ENCODE measurements at places on chromosomes 12 and 14.
A peak's percentile ranks its signal among the peaks of the same experiment; 100 is the strongest.

DNA sequence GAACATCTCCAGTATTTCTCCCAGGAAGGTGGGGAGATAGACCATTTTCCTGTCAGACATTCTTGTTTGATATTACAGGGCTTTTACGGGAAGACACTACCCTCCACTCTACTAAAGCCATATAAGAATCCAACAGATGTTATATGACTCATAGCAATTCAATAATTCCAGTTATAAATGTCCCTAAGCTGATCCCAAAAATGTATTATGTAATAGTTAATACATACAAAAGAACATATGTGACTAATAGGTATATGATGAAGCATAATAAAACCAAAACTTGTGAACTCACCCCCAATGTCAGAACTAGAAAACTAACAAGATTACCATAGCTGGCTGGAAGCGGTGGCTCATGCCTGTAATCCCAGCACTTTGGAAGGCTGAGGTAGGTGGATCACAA lies 84.2 kb downstream of the EFCAB11 start:
- no peak for DNase-seq

GRCh38 chr14:94005324-94006073 lies 8.4 kb downstream of the CCDC197 start:
- DNase-seq = no peak

DNA sequence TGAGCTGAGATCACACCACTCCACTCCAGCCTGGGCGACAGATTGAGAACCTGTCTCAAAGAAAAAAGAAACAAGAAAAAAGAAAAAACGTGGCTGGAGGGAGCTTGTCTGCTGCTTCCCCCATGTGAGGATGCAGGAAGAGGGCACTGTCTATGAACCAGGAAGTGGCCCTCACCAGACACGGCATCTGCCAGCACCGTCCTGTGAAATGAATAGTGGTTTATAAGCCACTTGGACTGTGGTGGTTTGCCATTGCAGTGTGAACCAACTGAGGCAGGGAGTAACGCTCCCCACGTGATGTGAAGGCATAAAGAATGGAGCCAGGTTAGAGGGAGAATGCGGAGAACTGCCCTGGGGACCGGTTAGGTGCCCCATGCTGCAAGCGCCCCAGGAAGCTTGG lies 4.5 kb upstream of the BRF1 start:
- no peak for DNase-seq

DNA sequence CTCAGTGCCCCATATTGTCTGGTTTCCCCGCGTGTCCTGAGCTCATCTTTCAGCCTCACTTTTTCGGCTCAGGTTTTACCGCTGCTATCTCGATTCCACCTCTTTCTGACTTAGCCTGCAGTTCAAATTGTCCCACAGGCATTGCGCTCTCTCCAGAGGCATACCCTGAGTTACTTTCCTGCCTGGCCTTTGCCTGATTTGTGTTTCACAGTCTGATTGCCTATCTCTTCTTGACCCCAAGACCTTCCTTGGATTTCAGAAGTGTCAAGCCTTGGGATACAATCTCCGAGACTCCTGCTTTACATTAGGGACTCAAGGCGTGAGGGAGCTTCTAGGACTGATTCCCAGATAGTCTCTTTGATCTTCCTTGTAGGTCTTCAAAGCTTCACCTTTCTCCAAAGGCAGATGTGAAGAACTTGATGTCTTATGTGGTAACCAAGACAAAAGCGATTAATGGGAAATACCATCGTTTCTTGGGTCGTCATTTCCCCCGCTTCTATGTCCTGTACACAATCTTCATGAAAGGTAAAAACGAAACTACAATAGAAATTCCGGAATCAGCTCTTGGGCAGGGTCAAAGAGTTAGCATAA lies 629 bp downstream of the LETMD1 start:
- no peak for DNase-seq

- DNase-seq = no peak
These were observed 10.0 kb downstream of the VRTN start for GRCh38 chr14:74358176-74358829.

GRCh38 chr14:105485739-105486162 lies 935 bp upstream of the CRIP1 start:
- no peak for DNase-seq

DNA sequence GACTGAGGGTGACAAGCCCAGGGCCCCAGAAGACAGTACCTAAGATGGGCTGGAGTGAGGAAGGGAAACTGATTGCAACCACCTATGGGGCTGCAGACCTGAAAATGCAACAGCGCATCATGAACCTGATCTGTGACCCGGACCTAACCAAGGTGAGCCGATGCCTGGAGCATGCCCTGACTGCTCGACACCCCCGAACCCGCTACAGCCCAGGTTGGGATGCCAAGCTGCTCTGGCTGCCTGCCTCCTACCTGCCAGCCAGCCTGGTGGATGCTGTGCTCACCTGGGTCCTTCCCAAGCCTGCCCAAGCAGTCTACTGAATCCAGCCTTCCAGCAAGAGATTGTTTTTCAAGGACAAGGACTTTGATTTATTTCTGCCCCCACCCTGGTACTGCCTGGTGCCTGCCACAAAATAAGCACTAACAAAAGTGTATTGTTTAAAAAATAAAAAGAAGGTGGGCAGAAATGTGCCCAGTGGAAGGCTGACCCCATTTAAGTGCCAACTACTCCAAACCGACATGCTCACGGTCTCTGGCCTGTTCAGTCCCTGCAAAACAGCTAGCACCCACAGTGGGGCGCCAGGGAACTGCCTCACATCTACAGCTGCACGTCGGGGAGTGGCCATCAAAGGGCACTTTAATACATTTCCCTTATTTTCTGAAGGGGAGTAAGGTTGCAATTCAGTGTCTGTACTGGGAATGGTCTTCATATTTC lies 4.2 kb downstream of the RDH5 start:
- peak; percentile 86 for DNase-seq

- no peak for DNase-seq
These were observed 61.8 kb downstream of the PIK3C2G start for GRCh38 chr12:18323159-18323558.

DNA sequence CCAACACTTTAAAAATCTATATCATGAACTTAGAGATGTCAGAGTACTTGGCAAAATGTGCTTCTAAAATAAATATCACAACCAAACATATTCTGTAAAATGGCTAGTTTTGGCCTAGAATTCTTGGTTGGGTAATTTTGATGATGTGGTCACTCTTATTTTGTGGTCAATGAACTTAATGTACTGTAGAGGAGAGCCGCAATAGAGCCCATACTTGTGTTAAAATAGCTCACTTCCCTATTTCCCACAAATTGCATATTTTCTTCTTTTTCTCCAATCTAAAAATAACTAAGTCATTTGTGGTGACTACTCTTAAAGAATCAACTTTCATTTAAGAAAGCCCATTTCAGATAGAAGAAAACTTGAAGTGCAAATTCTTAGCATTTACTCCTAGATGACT lies 619.4 kb downstream of the CCER1 start:
- DNase-seq = no peak

GRCh38 chr12:67676624-67677023 lies 28.1 kb downstream of the DYRK2 start:
- DNase-seq = no peak

DNA sequence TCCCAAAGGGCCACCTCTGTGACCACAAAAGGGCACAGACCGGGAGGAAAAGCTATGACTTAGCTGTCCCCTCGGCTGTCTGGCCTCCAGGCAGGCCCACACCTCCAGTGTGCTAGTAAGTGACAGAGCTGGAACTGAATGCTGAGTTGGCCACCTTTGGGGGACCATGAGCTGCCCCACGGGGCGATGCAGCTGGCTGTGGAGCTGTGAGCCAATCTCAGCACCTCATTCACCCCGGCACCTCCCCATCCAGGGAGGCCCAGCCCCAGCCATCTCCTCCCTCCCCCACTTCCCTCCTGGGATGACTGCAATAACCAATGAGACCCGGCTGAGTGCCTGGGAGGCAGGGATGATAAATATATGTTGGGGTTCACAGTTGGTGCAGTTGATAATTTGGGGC lies 12.2 kb upstream of the TESC start:
- DNase-seq = no peak

- DNase-seq = no peak
These were observed 105.2 kb upstream of the SYT1 start for GRCh38 chr12:78759367-78759766.

- no peak for DNase-seq
These were observed 275.9 kb downstream of the FBXL14 start for GRCh38 chr12:1318327-1319031.

DNA sequence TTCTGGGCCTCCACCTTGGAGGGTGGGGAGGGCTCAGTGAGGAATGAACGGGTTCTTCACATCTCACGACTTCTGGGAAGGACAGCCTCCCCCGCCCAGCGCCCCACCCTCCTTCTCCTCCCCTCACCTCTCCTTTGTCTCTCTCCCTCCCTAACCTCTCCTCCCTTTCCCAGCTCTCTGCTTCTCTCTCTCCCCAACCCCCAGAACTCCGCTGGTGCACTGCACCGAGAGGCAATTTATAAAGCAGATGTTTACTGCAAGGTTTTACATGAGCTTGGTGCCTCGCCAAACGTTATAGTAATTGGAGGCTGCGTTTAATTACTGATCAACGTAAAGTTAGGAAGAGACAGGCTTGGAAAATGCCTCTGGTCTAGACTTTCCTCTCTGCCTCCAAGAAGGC lies 42.9 kb upstream of the FAM222A start:
- no peak for DNase-seq

DNA sequence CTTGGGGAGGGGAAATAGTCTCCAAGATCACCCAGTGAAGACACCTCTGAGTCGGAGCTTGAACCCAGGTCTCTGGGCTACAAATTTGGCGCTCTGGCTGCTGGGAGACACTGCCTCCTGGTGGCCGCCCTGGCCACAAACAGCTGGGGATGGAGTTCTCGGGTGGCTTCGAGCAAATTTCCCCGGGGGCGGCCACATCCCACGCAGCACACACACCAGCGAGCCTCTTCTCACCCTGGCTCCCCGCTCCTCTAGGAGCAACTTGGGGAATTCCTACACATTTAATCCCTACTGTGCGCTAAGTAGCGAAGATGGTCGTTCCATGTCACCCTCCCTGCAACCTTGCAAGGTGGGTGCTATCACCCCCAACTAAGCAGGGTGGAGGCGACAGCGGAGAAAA lies 66.2 kb upstream of the BEGAIN start:
- no peak for DNase-seq

DNA sequence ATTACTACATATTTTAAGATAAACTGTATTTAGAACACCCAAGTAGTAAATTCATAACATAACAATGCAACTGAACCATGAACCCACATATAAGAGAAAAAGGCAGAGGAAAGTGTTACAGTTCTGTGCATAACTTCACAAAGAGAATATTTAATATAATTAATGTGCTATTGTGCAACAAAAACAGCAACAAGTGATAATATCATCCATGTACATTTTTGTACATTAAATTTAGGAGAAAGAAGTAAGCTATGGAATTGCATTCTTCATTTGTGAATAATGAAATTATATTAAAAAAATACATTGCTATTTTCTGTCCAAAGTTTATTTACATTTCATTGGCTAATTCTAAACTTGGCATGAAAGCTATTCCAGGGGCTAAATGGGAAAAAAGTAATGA lies 72.6 kb downstream of the PLEKHG7 start:
- no peak for DNase-seq

DNA sequence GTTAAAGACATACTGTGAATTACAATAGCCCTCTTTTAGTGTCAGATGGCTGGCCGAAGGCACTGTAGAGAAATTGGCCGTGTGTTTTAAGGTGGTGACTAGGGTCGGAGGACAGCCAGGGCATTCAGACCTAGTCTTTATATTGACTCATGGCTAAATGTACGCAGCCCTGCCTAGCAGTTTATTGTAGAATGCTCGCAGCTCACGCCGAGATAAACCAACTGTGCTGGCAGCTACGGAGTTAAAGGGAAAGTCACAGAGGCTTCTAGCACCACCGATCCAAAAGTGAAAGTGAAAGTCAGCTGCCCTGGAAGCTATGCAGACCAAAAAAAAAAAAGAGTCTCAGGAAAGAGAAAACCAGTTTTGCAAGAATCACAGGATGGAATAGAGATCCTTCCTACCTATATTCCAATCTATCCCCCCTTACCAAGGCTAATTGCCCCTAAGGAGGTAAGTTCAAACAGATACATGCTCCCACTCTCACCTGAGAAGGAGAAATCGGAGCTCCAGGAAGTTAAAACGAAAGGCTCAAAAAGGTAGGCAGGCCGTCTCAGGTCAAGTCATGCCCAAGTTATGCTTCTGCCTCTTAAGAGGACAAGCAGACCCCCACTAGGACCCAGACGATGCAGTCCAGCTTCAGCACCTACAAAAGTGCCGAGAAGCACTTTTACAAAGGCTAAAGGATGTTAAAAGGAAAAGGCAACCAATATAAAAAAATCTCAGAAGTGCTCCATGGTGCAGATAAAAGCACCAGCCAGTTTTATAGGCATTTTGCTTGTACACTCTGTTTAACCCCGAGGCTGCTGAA lies 24.8 kb downstream of the KLRK1 start:
- DNase-seq = peak; percentile 77

DNA sequence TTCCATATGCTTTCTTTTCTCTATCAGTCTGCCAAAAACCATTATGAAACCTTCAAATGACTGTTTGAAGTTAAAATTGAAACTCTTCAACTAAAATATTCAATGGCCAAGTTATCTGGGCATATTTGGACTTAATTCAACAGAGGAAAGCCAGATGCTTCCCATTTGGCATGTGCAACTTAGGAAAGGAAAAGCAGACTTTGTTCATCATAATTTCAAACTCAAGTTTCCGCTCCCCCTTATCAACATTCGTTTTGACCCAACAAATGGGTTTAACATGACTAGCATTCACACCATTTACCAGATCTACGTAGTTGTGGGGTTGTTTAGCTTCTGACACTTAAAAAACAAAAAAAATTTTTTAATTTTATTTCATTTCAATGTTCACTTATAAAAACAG lies 75.7 kb downstream of the PLEKHG7 start:
- no peak for DNase-seq

GRCh38 chr14:92122761-92123160 lies 992 bp downstream of the CPSF2 start:
- DNase-seq = no peak

- no peak for DNase-seq
These were observed 1.2 kb downstream of the ITGA5 start for GRCh38 chr12:54417712-54418440.

DNA sequence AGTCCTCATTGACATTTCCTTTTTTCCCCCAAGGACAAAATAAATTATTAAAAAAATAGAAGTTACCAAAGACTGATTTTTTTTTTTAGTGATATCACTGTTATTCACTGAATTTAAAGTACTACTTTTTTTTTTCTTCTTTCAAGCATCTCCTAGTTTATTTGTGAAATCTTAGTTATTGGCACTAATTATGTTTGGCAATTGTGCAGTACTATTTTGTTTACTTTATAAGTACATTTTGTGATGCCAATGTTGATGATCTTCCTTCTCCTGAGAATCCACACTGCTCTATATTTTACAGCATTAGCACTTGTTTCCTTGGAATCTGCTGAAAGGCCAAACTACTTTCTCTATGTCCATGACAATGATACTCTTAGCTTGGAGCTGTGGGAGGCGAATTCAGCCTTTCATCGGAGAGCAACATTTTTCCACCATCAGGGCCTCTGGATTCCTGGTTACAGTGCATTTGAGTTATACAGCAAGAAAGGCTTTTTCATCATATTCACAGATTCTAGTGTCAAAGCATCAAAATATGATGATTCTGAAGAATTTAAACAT lies 123.8 kb upstream of the PTPRQ start:
- no peak for DNase-seq

GRCh38 chr14:21991130-21991529 lies 317.5 kb upstream of the OR4E1 start:
- no peak for DNase-seq

GRCh38 chr12:55797068-55797467 lies 20.5 kb downstream of the SARNP start:
- no peak for DNase-seq

Measured in adrenal gland (tissue), 19 donors.